ENCODE measurements at places on chromosomes 1 and 21.
A peak's percentile ranks its signal among the peaks of the same experiment; 100 is the strongest.

DNA sequence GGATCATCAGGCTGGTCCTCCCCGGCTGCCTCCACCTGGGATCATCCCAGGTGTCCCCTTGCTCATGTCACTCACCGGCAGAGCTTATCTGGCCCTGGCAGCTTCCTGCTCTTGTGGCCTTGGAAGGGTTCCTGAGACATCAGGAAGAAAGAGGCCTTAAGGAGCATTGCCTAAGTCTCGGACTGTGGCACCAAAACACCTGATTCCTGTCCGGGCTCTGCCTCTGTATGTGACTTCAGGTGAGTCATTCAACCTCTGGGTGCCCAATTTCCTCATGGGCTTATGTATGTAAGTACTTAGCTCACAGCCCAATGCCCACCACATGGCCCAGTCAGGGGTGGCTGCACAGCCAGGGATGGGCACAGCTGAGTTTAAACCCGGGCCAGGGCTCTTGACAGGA, 255.9 kb upstream of the VAMP3 start:
- no peak for DNase-seq

DNA sequence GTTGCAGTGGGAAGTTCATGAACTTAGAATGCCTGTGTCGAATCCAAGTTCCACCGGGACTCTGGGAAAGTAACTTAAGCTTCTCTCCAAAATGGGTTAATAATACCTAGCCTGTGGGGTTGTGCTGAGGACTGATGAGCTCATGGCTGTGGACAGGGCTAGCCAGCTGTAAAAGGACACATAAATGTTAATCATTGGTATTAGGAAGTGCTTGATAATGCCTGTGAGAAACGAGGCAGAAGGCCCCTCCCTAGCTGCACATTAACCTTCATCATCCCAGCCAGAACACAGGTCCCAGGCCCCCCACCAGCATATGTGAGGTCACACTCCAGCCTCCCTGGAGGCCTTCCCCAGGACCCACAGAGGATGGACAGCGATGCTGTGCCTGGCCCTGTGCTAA, 789 bp upstream of the GJB4 start:
- no peak for DNase-seq

DNA sequence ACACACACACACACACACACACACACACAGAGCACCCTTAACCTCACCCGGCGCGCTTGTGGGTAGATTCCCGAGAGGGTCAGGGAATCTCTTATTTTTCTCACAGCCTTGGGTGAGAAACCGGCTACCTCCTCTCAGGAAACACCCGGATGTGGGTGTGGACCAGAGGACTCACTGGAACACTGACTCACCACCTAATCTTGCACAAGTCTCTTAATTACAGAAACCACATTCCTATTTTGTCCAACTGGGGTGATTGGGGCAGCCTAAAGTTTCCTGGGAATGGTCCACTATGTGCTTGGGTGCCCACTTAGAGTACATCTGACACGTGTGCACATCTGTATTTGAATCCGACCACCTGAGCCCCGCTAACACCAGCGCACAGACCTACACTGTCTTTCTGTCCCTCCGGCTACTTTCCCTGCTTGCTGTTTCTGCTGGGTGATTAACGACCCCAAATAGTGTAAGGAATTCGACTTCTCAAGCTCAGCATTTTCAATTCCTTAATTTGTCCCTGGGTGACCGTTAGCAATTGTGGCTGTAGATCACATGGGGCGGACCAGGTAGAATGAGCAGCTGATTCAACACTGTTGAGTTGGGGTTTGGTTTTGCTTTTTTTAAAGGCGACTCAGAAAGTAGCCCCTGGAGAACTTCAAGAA, 14.0 kb upstream of the TBX15 start:
- DNase-seq, result no peak

GRCh38 chr1:234676103-234676594, 66.2 kb upstream of the IRF2BP2 start:
- DNase-seq, result peak; percentile 39

DNA sequence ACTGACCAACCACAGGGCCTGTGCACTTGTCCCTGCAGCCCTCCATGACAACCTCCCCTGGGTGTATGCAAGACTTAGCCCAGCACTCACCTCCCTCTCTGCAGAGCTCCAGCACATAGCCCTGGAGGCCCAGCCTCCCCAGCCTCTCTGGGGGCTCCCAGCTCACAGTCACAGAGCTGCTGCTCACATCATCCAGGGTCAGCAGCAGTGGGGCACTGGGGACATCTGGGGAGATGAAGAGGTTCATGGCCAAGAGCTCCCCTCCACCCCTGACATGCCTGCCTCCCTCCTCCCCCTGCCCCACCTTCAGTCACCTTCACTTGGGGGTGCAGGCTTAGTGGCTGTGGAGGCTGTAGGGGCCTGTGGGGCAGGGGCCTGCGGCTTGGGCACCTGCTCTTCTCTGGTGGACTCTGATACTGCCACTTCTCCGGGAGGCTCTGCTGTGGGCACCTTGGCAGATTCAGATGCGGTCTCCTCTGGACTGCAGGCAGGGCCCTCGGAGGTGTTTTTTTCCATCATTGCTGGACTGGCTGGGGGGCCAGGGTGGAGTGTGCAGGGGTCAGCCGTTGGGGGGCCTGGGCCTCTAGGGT, at the start of gene MYBPH:
MYBPH (minus strand) TSS at position 590 of the 590 bp plus-strand sequence; CDS start at position 519, 71 bp downstream.
- no peak for DNase-seq

- no peak for DNase-seq
Measured at GRCh38 chr1:87972811-87973210, 644.1 kb downstream of the LMO4 start.

DNA sequence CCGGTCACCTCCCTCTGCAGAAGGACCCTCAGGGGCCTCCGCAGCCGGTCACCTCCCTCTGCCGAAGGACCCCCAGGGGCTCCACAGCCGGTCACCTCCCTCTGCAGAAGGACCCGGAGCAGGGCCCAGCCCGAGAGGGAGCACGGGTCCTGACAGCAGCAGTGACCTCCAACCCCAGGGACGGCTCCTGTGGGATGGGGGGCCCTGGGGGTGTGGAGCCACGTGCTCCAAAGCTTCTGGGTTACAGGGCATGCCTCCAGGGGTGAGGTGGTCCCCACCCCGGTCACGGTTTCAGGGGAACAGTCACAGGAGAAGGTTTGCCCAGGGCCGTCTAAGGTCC, 40.3 kb downstream of the SLC19A1 start:
- DNase-seq, result no peak

- no peak for DNase-seq
Measured at GRCh38 chr1:230399321-230400006, 26.7 kb downstream of the PGBD5 start.

DNA sequence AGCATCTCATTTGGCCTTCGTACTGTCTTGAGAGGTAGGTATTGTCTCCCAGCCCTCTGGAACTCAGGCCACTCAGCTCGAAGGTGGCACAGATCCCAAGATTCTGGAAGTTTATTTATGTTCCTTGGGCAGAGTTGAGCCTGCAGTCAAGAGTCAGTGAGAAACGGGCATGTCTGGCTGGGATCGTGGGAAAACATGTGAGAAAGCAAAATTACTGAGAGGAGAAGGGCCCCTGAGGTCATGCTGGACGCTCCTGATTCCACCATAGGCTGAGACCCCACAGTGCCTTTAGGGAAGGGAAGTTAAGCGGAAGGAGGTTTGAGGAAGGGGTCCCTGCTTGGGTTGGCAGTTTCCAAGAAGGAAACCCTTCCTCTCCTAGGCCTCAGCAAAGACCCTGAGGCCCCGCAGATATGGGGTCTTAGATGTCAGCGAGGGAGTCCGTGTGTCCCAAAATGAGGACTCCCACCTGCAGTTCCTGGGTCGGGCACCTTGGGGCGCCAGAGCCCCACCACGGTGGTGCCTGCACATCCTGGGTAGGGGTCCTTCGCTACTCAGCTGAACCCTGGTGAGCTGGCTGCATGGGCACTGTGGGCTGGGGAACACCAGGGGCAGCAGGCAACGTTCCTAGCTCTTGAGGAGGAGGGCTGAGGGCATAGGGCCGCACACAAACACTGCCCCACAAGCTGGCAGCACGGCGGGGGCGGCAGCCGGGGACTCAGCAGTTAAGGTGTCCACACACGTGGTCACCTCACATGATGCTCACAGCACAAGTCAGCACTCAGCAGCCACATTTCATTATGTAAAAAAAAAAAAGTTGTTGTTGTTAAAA, 12.3 kb upstream of the SEMA4A start:
- DNase-seq, result no peak

DNA sequence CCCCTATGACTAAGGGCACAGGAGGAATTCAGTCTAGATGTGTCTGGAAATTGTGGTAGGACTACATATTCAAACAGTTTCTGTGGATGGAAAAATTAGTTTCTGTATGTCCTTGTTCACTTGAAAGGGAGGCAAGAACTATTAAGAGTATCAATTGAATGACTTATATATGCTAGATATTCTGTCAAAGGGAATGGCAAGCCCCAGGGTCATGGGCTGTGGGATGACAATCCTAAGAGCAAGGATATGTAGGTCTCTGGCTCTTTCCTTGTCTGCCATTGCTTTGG, 383.5 kb upstream of the B3GALT2 start:
- no peak for DNase-seq

DNA sequence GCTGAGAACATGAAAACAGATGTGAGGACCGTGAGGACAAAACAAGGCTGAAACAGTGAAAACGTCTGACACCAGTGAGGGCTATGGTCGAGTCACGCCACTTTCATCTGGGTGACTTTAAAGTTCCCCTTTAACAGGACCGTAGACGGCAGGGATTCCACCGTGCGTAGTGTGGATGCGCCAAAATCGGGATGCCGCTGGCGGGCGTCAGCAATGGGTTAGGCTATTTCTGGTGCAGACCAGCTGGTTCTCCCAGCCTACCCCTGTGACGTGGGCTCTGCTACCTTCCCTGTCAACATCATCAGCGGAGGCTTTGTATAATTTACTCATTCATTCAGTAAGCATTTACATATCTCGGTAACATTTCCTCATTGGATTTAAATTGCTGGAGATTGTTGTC, 246.6 kb upstream of the AJAP1 start:
- no peak for DNase-seq

GRCh38 chr1:74463333-74463988, 49.0 kb downstream of the LRRC53 start:
- DNase-seq, result no peak

DNA sequence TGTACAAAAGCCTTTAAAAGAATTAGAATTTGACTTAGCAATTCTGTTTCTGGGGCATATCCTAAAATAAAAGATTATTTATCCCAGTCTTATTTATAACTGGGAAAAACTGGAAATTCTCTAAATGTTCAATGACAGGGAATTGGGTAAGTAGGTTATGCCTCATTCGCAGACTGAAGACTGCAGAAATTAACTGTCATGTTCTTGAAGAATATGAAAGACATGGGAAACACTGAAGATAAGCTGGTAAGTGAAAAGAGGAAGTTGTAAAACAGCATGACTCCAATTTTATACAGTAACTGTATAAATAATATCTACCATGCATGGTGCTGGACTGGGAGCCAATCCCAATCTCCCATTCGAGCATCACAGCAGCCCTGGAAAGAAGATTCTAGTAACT, 50.6 kb upstream of the SLC2A1 start:
- DNase-seq, result no peak

DNA sequence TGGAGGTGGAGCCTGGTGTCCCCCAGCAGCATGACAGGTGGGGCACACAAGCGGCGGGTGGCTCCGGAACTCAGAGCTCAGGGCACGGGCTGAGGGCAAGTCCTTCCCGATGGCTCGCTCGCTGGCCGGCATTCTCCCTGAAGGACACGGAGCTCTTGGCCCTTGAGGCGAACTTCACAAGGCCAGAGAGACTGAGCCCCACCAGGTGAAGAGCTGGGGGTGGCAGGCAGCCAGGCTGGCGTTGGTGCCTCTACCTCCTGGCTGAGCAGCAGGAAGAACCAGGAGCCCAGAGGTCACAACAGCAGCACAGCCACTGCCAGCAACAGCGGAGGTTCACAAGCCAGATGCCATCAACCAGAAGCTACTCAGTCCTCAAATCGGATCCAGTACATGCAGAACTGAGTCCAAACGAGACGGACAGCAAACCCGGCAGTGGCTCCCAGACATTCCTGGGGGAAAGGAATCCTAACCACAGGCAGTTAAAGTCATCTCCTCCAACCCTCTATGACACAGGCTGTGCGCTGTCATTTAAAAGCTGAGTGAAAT, 54.1 kb downstream of the NPHP4 start:
- no peak for DNase-seq

GRCh38 chr1:232878086-232878485, 72.3 kb upstream of the NTPCR start:
- no peak for DNase-seq

GRCh38 chr1:88867743-88868521, 23.4 kb downstream of the GTF2B start:
- DNase-seq, result no peak

DNA sequence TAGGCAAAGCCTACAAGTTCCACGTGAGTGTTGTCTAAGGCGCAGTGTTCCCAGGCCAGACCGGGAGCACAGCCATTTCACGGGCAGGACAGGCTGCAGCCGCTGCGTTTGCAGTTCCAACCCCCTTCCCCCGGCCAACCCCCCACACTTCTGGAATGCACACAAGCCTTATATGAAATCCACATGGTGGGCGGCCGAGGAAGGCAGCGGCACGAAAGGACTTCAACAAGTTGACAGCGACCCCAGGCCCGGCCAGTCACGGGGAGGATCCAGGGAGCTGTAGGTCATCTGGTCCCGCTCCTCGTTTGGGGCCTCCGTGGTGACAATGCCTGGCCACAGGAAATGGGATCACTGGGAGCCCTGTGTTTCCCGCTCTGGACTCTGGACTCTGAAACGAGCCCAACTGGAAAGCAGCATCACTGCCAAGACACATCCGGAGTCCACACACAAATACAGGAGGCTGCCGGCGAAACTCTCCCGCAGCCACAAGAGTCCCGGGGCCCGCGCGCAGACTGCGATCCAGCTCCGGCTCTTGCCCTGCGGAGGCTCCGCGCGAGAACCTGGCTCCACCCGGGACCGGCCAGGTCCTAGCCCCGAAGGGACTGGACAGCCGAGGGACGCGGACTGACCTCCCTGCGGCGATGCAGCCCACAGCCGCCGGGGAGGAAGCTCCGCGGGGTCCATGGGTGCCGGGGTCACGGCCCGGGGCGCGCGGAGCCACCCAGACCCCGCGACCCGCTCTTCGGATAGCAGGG, 794 bp downstream of the NID1 start:
- no peak for DNase-seq

DNA sequence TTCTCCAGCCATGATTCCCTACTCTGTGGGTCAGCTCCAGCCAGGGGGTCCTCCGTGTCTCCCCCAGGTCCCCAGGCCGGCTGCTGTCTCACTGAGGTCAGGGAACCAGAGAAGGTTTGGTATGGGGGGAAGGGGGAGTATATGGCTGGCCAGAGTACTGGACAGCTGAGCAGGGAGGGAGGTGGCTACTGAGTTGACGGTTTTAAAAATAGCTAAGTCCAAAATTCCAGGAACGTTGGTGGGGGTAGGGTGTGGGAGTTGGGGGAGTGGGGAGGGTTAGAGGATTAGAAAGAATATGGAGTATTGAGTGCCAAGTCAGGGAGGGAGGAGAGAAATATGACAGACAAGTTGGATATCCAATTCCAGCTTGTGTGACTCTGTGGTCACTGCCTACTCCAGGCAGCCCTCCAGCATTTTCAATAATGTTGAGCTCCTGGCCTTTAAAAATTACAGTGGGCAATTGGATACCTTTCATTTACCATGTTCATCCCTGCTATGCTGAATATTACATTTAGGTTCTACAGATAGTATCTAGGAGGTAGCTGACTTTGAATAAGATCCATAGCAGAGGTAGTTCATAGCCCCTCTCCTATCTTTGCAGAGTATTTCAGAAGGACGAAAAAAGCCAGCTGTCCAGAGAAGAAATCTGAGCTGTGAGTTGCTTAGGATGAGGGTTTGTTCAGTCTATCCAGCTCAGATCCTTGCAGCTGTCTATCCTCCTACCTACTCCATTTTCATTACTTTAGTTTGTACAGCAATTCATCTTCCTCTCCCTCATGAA, at the start of gene HJV:
HJV (minus strand) TSS at position 114 of the 781 bp plus-strand sequence. CDS start 1,504 bp downstream, outside the sequence.
- no peak for DNase-seq

- no peak for DNase-seq
Measured at GRCh38 chr1:14514739-14515138, 83.7 kb upstream of the KAZN start.

GRCh38 chr1:202501281-202501680, 152.8 kb downstream of the PPP1R12B start:
- DNase-seq, result no peak
